ENCODE measurements at places on chromosomes 12 and 14. TPM values are rescaled to one million over a fixed set of nuclear protein-coding genes. Genes with fewer than 3 reads are reported as not detected.

GRCh38 chr14:65170318-65170717, 68.0 kb upstream of the MAX start:
- H3K4me1 ChIP-seq, result peaks cover 48% of the 10 kb centered on the region
- DNase-seq, result no peak
- H3K4me3 ChIP-seq, result peak overlapping the region; percentile 73
- H3K36me3 ChIP-seq, result peaks cover 2% of the 10 kb centered on the region
- H3K27me3 ChIP-seq, result no peaks in the 10 kb centered on the region

GRCh38 chr12:25463521-25463920, 89.6 kb downstream of the LMNTD1 start:
- H3K4me1 ChIP-seq, result no peaks in the 10 kb centered on the region
- H3K36me3 ChIP-seq, result no peaks in the 10 kb centered on the region
- H3K27ac ChIP-seq, result no peak overlapping the region
- H3K27me3 ChIP-seq, result peaks cover 5% of the 10 kb centered on the region

- DNase-seq, result no peak
- H3K36me3 ChIP-seq, result no peaks in the 10 kb centered on the region
- no peaks in the 10 kb centered on the region for H3K27me3 ChIP-seq
- no peaks in the 10 kb centered on the region for H3K4me1 ChIP-seq
- no peak overlapping the region for H3K27ac ChIP-seq
Observed at GRCh38 chr12:90514325-90514724, 440.7 kb downstream of the CCER1 start.

GRCh38 chr12:52448228-52448627, 3.7 kb downstream of the KRT6B start:
- no peak overlapping the region for H3K27ac ChIP-seq
- H3K27me3 ChIP-seq, result peaks cover 17% of the 10 kb centered on the region
- H3K4me1 ChIP-seq, result no peaks in the 10 kb centered on the region
- DNase-seq, result no peak

DNA sequence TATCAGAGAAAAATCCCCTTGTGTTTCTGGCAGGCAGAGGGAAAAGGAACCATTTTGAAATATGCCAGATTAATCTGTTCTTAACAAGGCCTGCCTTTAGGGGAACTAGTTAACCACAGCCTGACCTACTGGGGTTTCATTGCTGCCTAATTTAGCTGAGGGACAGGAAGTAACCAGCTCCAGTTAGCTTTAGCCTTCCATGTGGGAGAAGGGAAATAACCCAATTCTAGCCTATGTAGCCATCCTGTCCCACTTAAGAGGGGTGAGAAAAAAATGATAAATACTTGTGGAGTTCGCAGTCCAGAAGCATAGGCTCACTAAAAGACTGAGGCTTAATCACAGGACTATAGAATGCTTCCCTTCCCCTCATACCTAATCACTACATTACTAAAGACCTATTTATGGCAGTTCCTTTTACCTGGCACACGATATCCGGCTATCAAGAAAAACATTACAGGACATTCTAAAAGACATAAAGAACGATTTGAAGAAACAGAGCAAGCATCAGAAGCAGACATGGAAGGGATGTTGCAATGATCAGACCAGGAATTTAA, 22.8 kb downstream of the COX8C start:
- no peak for DNase-seq
- peaks cover 4% of the 10 kb centered on the region for H3K27me3 ChIP-seq
- H3K27ac ChIP-seq, result no peak overlapping the region
- no peaks in the 10 kb centered on the region for H3K4me1 ChIP-seq

DNA sequence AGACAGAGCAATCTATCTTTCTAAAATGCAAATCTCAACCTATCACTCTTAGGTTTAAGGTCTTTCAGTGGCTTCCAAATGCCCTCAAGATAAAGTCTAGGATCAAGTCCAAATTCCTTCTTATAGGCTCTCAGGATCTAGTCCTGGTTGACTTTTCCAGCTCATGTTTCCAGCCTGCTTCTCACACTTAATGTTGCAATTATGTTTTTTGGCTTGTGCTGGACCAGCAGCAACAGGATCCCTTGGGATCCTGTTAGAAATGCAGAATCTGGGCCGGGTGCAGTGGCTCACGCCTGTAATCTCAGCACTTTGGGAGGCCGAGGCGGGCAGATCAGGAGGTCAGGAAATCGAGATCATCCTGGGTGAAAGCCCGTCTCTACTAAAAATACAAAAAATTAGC, 10.6 kb downstream of the GPR33 start:
- no peak overlapping the region for H3K27ac ChIP-seq
- DNase-seq, result no peak
- no peaks in the 10 kb centered on the region for H3K36me3 ChIP-seq
- H3K27me3 ChIP-seq, result no peaks in the 10 kb centered on the region
- H3K4me3 ChIP-seq, result no peak overlapping the region

Gene ACSM4
- total RNA-seq, result not detected

DNA sequence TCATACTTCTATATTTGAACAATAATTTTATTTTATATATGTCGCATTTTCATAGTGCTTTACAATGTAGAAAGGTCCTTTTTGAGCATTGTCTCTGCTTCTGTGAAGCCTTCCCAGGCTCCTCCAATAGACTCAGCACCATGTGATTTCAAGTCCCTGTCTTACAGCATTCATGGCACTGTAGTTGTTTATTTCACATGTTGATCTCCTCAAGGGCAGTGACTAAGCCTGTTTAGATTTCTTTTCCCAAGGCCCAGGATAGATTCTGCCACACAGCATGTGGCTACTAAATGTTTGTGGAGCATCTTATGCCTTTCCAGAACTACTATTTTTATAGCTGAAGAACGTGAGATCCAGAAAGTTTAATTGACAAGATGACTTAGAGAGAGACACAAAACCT, 391.7 kb downstream of the TMEM117 start:
- no peaks in the 10 kb centered on the region for H3K36me3 ChIP-seq
- no peak for DNase-seq
- no peaks in the 10 kb centered on the region for H3K27me3 ChIP-seq

DNA sequence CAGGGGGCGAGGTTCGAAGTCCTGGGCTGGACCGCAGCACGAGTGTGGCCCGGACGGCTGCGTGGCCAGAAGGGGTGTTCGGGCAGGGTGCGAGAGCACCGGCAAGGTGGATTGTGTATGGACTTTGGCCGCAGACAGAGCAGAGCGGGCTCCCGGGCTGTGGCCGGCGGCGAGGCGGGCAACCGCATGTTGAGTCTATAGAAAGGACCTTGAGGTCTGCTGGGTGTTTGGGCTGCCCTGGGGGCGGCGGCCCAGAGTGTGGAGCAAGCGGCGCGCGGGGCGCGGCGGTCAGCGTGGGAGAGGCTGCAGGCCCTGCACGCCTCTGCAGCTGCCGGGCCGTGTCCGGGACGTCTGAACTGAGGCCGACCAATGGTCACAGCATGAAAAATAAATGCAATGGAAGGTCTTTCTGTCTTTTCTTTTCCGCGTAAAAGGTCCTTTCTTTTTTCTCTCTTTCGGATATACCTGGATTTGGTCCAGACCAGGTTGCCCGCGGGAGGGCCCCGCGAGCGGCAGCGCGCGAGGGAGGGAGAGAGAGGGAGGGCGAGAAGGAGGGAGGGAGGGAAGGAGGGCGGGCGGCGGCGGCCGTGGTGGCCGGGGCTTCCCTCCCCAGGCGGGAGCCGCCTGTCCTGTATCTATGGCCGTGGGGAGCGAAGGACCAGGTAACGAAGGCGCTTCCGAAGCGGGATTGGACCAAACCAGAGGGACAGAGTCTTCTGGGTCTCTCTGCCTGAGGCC, 5.5 kb upstream of the HOXC9 start:
- H3K4me1 ChIP-seq, result peaks cover 33% of the 10 kb centered on the region
- peak overlapping the region; percentile 76 for H3K27ac ChIP-seq
- no peak overlapping the region for H3K4me3 ChIP-seq
- peaks cover 89% of the 10 kb centered on the region for H3K27me3 ChIP-seq
- no peak for DNase-seq

Gene GPRC5D
- not detected for total RNA-seq

DNA sequence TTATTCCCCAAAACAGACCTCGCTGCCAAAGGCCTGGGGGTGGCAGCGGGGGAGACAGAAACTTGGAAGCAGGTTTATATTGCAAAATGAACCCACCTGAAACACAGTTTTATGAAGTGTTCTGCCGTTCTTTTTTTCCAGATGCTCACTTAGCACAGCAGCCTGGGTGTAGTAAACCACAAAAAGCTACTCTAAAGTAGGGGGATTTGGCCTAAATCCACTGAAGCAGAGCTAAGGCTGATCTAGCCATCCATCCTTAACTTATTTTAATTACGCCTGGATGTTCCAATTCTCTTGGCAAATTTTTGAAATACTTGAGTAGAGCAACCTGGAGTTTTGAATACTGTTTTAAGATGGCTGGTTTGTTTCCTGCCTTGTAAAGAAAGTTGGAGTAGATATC, 121.2 kb downstream of the GPR135 start:
- no peak for DNase-seq
- H3K27me3 ChIP-seq, result no peaks in the 10 kb centered on the region
- H3K36me3 ChIP-seq, result peaks cover 3% of the 10 kb centered on the region

Gene PMEL
- total RNA-seq, result not detected

Gene SALL2
- total RNA-seq, result 1.6 TPM

DNA sequence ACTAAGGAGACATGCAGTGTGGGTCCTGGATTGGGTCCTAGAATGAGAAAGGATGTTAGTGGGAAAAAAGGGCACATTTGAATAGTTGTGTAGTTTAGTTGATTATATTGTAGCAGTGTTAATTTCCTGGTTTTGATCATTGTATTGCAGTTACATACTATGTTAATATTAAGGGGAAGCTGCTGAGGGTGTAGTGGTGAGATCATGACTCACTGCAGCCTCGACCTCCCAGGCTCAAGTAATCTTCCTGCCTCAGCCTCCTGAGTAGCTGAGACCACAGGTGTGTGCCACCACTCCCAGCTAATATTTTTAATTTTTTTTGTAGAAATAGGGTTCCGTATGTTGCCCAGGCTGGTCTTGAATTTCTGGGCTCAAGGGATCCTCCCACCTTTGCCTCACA, 21.7 kb downstream of the BORCS5 start:
- no peaks in the 10 kb centered on the region for H3K27me3 ChIP-seq
- DNase-seq, result no peak
- peaks cover 25% of the 10 kb centered on the region for H3K36me3 ChIP-seq
- H3K4me1 ChIP-seq, result peaks cover 46% of the 10 kb centered on the region

Gene RNU4-1
- 2,369 TPM for total RNA-seq

Gene SPX
- 1.0 TPM for total RNA-seq

DNA sequence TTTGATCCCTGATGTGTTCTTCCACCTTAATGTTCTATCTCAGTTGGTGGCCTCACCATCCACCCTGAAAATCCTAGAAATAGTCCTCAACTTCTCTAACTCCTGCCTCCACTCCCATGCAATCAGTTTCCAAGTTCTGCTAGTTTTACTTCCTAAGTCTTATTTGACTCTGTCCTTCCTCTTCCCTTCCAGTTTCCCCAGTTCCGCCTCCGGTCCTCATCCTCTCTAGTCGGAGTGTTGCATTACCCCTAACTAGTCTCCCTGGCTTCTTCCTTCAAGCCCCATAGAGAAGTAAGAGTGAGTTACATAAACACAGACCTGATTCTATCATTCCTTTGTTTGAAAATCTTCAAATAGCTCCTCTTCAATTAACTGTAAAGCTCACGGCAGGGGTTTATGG, 236.5 kb downstream of the GXYLT1 start:
- DNase-seq, result no peak
- H3K36me3 ChIP-seq, result no peaks in the 10 kb centered on the region
- H3K4me3 ChIP-seq, result no peak overlapping the region
- H3K4me1 ChIP-seq, result no peaks in the 10 kb centered on the region
- H3K27ac ChIP-seq, result no peak overlapping the region
- no peaks in the 10 kb centered on the region for H3K27me3 ChIP-seq

- H3K4me1 ChIP-seq, result no peaks in the 10 kb centered on the region
- H3K27ac ChIP-seq, result no peak overlapping the region
- no peak overlapping the region for H3K4me3 ChIP-seq
- no peak for DNase-seq
- no peaks in the 10 kb centered on the region for H3K27me3 ChIP-seq
Observed at GRCh38 chr12:25712169-25712568, 159.1 kb upstream of the LMNTD1 start.
